ENCODE measurements at places on chromosomes 7 and 10.

- DNase-seq = no peak
Measured at GRCh38 chr7:124276005-124276622, 243.2 kb upstream of the TMEM229A start.

GRCh38 chr10:24552346-24553016, 171.2 kb downstream of the ARHGAP21 start:
- DNase-seq = no peak

DNA sequence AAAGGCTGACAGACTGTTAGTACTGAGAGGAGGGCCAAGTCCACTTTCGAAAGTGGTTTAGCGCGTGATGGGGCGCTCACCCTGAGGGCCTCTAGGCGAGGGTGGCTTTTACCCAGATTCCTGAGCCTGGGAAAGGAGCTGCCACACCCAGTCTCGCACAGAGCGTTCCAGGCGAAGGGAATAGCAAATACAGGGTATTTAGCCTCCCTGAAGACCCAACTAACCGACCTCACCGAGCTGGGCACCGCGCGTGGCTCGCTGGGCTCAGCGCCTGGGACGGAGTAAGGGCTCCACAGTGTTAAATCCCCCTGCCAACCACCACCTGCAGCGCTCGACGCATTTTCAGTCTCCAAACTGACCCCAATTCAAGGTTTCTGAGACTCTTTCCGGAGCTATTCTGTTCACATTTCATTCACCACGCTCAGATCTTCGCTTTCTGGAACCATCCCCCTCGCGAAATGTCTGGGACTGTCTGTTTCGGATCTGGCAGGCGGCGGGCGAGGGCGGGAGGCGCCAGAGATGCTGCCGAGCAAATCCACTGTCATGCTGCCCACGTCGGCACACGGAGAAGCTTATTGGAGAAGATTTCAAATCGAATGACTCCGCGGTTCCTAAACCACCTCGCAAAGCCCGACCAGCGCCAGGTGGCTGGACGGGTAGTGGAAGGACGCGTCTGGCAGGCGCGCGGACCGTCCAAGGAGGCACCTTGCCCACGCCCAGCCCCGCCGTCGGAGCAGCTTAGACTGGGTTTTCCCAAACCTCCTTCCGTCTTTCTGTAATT, 1.4 kb upstream of the OSBPL3 start:
- DNase-seq = peak; percentile 28

- DNase-seq = no peak
Measured at GRCh38 chr7:79149831-79150230, 303.6 kb downstream of the MAGI2 start.

- no peak for DNase-seq
Measured at GRCh38 chr7:55431898-55432297, 66.8 kb downstream of the LANCL2 start.

- DNase-seq = no peak
Measured at GRCh38 chr10:12067336-12067735, 1.4 kb upstream of the DHTKD1 start.

DNA sequence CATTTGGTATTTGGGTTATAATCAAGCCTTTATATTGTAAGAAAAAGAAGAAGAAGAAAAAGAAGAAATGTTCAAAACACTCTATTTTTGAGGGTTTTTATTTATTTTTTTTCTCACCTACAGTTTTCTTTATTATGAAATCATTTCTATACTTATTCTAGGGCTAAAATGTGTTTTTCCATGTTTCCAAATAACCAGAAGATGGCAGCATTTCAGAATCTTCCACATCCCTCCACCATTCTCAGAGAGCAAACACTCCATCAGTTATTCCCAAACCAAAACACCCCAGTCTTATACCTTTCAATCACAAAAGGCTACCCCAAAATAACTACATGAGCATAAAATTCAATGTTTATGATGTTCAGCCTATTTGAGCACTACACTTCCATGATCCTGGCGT, 38.7 kb upstream of the PPP1R17 start:
- DNase-seq = no peak

DNA sequence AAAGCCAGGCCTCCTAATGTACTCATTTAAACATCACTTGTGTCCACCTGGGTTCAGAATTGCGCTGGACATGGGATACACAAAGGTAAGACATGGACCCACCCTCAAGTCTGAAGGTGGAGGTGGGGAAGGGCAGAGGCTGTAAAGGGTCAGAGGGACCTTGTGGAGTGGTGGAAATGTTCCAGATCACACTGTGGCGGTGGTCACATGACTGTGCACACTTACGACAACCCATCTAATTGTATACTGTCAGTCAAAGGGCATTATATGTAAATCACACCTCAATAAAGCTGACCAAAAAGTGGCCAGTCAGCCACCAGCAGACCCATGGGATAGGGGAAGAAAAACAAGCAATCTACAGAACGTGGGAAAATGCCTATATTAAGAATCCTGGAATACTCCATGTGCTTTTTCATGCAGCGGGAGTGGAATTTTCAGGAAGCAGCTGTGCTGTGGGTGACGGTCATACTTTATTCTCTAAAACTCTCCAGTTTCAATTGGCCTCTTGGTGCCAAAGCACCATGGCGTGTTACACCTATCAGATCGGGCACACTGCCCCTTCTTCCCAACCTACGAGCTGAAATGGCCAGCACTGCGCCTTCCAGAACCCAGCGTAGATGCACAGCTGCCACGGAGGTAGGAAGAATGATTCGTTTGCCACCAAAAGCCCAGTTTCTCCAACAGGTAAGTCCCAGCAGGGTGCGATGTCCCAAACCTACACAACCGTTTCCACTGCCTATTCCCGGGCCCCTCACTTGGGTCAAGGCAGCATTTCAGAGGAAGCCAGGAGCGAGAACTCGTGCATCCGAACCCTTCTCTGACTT, 69.8 kb downstream of the PRKAG2 start:
- DNase-seq = no peak

DNA sequence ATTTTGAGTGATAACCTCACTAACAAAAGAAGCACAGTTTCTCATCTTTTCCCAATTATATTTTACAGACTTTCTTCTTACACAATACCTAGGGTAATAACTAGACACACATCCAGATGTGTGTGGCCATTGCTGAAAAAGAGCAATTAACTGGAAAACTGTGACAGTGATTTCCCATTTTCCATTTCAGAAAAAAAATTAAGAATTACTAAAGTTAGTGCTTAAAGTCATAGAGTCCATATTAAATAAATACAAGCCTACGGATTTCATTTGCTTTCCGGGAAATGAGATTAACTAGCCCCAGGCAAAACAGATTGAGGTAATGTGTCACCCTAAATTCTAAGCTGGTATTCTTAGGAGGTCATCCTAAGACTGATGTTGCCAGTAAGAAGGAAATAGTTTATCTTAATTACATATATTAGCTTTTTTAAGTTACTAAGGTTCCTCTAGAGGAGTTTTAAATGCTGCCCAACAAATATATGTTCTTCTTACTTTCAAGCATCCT, 10.2 kb upstream of the MACC1 start:
- no peak for DNase-seq
